ENCODE measurements at places on chromosomes 2 and 18.

DNA sequence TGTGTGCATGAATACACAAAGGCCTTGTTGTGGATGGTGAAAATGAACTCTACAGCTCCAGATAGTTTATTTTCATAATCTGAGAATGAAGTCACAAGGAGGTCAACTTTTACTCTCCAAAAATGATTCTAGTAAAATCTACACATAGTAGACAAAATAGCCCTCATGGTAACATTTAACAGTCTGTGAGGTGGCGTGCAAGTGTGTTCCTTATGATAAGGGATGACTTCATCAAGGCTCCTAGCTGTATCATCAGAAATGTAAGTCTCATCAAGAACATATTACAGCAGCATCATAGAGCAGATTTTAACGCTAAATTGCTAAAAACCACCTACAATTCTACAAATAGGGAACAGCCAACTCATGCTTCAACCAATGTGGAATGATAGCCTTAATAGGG is 72.3 kb upstream of the RIOK3 start:
- no peak for DNase-seq

GRCh38 chr18:65768120-65768778 is 17.4 kb downstream of the CDH7 start:
- no peak for DNase-seq

DNA sequence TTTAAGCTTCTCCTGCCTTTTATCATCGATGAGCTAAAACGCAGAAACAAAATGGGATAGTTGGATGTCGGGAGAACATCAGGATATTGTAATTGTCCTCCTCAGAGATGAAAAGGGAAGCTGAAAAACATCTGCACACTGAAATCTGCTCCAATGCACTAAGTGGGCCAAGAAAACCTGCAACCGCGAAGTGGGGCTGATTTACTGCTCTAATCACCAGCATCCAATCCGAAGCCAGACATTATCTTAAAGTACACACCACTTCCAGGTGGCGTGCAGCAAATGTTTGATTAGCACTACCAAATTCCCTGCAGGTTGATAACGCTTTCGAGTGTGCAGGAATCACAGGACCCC is 230.3 kb upstream of the SLC14A2 start:
- DNase-seq = no peak

GRCh38 chr2:28206762-28207161 is 185.9 kb upstream of the FOSL2 start:
- no peak for DNase-seq

DNA sequence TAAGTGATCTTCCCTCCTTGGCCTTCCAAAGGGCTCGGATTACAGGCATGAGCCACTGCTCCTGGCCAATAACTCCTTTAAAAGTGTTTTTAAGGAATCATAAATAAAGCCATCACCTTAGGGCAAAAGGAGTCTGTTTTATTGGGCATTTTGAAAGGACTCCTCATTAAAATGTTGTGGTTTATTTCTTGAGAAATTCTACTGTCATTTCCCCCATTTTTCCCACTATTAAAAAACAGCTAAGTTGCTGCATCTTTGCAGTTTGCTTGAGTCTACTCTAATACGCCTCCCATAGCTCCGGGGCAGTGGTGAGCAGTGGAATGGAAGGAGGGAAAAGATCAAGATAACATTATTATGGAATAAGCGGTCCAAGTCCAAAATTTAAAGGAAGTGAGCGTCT is 293.2 kb downstream of the PIEZO2 start:
- DNase-seq = no peak

- no peak for DNase-seq
These were observed 47.4 kb downstream of the VWA3B start for GRCh38 chr2:98134172-98135005.

- no peak for DNase-seq
These were observed 284.5 kb downstream of the ZNF521 start for GRCh38 chr18:25067275-25068025.

DNA sequence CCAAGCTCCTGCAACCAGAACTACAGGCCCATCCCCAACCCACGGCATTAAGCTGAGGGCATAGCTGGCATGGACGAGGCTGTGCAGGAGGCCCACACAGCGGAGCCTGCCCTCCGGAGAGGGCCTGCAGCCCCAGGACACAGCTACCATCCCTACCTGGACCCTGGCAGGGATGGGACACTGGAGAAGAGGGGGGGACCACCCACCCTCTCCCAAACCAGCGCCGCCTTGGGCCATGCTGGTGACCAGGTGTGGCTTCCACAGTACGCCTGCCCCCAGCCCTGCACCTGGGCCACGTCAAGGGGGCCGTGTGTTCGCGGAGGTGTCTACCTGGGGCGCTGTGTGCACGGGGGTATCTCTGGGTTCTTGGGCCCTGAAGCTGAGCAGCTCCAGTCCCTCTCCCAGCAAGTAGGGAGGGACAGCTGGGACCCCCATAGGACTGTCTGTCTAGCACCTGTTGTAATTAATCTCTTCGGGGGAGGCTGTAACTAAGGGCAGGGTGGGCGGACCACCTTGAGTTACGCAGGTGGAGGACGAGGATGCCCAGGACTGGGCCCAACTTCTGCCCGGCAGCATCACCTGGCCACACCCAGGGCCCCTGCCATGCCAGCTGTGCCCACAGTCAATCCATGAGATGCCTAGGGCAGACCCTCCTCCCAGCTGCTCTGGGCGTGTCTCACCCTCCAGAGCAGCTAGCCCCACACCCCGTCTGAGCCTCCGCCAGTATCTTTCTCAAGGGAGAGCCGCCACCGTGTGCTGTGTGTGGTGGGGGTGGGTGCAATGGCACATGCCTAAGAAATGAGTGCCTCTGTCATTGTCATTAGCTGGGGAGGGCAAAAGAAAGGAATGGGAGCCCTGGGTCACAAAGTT is 18.3 kb downstream of the HS6ST1 start:
- DNase-seq = no peak

- DNase-seq = no peak
These were observed 7.4 kb downstream of the UGT1A6 start for GRCh38 chr2:233700028-233700635.

DNA sequence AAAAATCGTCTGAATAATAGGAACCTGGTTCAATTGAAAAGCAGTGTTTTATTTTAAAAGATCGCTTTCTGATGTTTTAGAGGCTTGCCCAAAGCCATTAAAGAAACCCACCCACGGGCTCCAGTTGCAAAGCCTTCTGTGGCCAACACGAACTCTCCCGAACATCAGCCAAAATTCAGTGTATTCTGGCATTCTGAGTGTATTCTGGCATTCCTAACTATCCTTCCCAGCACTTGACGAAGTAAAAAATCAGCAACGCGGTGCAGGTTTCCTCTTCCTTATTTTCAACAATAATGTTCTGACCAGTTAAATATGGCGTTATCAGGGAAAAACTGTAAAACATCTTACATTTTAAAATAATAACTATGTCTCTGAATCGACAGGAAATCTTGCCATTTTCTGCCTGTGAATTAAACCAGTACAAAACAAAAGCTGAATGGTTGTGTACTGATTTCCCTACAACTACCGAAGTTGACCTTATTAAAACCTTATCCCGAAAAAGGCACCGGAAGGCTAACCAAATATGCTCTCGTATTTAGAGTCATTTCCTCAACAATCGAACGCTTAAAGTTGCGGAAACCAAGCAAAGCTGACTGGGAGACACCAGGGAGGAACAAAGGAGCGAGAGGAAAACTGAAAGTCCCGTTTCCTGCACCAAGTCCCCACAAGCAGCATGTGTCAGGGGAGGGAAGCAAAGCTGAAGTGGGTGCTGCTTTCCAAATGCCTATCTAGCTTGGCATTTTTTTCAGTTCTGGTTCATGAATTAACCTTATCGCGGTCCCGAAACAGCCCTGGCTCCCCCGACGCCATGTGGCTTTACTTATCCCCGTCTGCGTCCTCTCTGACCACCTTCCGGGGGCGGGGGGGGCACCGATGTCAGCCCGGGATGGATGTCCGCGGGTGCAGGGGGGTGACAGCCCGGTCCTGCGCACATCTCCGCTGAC is 44.3 kb downstream of the ZNF516 start:
- peak; percentile 28 for DNase-seq

- DNase-seq = no peak
These were observed 487.2 kb downstream of the BCL11A start for GRCh38 chr2:60066096-60066839.

- DNase-seq = no peak
These were observed 8.4 kb downstream of the CASP10 start for GRCh38 chr2:201191132-201191875.

GRCh38 chr2:174965992-174966744 is 39.0 kb downstream of the CHN1 start:
- no peak for DNase-seq

DNA sequence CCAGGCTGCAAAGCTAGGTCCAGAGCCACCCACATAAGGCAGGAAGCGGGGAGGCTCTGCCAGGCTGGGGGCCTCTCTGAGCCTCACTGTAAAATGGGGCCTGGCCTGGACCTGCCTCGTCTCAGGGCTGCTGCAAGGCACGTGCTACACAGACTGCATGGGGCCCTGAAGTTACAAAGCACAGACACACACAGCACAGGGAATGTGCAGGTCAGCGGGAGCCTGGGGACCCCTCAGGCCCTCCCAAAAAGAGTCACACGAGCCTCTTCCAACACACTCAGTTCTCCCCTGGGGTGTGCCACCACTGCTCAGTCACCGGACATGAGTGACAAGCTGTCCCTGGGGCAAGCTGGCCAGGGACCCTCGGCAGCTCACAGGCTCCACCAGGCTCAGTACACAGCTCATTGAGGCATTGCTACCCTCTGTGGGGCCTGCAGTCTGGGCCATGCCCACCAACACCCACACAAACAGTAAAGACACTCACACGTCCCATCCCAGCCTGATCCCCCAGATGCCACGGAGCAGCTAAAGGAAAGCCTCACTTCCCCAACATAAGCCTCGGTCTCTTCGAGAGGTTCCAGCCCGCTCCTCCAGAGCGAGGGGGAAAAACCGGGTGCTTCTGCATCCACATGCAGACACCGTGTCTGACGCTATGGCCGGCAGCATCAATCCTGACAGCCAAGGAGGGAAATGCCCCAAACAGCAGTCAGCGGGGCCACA is 33.7 kb downstream of the BOK start:
- no peak for DNase-seq

GRCh38 chr18:70659036-70659925 is 370.4 kb downstream of the SOCS6 start:
- DNase-seq = no peak

DNA sequence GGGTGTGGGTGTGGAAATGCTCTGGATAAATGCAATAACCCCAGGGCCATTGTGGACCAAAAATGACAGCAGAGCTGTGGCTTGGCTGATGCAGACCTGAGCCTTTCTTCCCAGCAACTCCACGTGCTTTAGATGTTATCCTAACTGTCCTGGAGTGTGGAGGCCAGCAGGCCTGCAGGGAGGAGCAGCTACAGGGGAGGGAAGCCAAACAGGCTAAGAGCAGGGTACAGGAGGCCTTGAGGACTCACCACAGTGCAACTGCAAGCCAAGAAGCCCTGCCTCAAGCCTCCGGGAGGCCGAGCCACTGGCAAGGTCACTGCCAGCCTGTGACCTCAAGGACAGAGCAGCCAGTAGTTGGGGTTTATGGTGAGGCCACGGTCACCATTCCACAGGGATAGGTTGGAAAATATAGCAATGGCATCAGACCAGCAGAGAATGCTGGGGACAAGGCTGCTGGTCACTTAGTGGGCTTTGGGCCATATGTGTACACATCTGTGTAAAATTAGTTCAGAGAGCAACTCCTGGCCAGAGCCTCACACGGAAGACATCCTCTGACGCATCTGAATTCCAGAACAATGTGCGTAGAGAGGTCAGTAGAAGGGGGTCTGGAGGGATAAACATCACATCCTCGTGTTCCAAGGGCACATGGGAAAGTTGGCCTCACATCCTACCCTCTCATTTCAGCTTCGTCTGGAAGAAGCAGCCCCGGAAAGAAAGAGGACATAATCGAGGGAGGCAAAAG is 76.2 kb upstream of the UPP2 start:
- no peak for DNase-seq

GRCh38 chr2:28976584-28976983 is 4.5 kb upstream of the TOGARAM2 start:
- no peak for DNase-seq

DNA sequence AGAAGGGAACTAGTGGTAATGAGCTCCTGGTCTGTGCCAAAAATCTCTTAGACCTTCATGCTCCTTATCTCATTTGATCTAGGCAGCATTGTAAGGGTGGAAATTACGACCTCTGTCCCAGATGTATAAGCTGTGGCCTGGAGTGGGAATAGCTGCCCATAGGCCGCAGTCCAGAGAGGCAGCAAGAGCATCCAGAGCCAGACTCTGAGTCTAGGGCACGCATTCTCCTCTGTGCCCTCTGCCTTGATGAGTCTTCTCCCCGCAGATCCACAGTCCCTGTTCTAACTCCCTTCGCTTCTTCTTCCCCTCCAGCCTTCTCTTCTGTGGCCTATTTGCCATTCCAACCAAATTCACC is 304.6 kb downstream of the MYCN start:
- no peak for DNase-seq

GRCh38 chr2:122340246-122340645 is 584.8 kb downstream of the TSN start:
- DNase-seq = no peak

Measured in iPS DF 19.7 (cell line).